Hepatocyte (in vitro differentiated cells): ENCODE measurements at places on chromosomes 5 and 9.

DNA sequence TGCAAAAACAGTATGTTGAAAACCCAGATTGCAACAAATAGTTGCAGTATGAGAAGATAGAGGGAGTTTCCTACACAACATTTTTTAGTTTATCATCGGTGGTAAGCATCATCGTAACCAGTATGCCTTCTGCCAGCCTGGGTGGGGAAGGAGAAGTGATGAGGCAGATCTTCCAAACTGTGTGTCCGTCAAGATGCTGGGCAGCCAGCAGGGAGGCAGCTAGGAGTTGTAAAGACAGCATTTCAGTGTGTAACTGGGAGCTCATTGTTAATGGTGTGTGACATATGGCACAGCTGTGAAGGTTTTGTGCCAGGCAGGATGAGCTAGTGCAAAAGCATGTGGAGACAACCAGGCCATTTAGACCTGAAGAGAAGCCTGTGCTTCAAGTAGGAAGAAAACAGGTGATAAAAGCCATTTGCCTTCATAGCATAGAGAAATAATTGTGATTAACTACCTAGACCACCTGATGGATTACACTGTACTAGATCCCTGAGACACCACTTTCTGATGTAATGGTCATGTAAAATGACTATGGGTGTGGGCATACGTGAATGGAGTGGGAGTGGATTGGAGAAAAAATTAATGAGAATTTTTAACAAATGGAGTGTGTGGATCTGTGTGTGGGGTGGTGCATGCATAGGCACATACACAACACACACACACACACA lies 347.0 kb upstream of the ADAMTSL1 start:
- no peak for DNase-seq

DNA sequence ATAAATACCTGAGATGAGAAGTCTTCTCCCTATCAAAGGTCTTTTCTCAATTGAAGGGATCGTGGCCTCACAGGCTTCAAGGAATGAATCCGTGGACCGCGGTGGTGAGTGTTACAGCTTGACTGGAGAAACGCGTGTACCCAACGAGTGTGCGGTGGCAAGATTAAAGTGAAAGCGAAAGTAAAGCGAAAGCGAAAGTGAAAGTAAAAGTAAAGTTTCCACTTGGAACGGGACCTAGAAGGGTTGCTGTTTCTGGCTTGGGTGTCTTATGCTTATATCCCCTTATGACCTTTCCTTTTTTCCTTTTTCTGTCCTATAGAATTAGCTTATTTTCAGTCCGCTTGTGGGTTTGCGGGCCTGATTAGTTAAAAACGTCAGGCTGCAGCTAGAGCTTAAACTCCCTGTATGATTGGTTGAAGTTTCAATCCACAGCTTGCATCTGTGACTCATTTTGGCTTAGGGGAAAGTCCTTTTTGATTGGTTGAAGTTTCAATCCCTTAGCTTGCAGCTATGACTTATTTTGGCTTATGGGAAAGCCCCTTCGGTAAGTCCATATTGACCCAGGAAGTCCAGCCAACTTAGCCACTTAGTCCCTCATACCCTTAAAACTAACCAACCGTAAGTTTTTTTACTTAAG lies 924.3 kb upstream of the CDH10 start:
- no peak for DNase-seq

GRCh38 chr9:133826289-133827085 lies 88.3 kb upstream of the SARDH start:
- DNase-seq: no peak

DNA sequence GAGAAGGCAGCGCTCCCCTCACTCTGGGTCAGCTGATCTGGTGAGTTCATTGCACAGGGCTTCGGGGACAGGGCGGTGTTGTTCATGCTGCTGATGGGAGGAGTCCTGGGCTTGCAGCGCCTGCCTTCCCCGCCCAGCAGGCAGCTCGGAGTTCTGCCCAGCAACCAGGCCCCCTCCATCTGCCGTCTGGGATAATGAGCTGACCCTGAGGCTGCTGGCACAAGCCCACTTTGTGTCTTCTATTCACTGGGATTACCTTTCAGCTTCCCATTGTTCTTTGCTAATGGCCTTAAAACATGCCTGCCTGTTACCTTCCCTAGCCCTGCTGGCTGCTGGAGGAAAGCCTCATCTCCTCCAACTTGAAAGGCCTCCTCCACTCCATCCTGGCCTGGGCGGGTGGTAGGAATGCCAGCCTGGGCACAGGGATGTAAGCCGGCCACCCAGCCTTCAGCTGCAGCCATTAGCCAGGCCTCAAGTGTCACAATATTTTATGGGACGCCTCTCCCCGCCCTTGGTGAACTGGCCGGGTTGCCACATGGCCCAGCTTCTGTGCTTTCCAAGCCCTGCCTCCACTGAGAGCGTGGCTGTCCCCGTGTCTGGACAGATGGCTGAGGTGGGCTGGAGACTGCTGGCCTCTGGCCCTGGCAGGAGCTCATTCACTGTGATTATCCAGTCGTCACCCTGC lies 70.4 kb downstream of the GADD45G start:
- peak; percentile 79 for DNase-seq

DNA sequence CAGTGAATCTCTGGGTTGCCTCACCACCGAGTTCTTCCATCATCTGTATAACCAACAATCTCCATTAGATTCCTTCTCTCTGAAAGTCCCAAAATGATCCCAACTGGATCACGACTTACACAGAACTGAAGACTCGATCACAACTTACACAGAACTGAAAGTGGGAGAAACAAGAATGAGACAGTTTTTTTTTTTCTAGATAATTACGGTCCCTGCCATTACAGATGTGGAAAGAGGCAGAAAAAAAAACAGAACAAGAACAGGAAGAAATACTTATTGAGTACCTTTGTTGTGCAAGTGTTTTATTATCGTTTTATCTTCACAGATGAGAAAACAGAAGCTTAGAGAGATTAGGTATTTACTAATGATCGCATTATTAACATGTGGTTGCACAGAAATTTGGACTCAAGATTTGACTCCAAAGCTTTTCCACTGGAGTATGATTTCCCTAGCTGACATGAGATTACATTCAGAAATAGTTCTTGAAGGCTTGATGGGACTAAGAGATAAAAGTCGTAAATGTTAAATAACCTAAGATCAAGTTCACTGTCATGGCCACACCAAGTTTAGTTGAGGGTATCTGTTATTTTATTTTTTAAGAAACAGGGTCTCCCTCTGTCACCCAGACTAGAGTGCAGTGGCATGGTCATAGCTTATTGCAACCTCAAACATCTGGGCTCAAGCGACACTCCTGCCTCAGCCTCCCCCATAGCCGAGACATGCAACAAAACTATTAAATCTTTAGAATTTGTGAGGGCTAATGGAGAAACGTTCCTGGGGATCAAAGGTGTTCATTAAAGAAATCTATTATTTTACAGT lies 8.9 kb downstream of the PLK2 start:
- DNase-seq: no peak

GRCh38 chr9:92608241-92608908 lies 61.6 kb downstream of the IPPK start:
- DNase-seq: no peak

GRCh38 chr9:130549093-130549735 lies 30.2 kb upstream of the FUBP3 start:
- DNase-seq: no peak

- no peak for DNase-seq
Observed at GRCh38 chr5:178203670-178204181, 607 bp upstream of the HNRNPAB start.

DNA sequence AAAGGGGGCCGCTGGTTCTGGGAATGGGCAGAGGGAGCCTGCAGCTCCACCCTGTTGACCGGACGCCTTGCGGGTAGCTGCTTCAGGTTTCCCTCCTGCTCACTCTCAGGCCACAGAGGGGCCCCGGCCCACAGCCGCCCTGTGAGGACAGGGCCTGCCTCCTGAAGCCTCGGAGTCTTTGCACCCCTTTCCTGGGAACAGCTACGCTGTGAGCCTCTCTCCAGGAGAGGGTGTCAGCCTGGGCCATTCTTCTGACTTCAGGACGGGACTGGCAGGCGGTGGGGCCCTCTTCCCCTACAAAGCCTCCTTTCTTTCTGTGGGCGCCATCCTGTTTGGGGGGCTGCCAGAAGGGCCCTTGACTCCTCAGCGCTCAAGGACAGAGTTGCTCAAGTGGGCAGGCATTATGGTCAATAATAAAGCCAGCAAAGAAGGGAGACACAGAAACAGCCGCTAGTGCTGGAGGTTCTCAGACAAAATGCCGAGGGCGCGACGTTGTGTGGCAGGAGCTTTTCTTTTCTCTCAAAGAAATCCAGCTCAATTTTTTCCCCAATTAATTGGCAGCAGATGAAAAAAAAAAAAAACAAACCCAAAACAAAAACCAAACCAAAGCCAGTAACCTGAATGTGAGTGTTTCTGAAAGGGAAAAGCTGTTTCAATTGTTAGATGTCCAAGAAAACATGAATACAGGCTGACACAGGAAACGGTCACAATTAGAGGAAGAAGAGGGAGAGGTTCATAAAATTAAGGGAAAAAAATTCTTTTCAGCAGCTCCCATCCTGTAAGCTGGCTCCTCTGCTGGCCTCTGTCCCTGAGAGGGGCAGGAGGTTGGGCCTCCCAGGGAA lies 12.8 kb upstream of the SLC25A51 start:
- no peak for DNase-seq

DNA sequence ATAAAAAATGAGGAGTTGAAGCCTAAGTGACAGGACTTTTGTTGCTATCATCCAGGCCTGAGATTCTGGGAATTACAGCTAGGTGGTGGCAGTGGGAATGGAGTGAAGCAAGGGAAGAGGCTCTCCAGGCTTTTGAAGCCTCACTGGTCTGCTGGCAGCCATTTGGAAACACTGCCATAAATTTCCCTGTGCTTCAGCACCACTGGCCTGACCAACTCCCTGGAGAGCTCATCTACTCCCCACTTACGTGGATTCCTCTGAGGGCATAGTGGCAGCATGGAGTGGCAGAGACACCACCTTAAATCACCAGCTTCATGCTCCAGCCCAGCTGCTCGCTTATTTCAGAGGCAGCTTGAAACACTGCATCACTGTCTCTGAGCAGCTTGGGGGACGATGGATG lies 518.2 kb downstream of the TLR4 start:
- DNase-seq: peak; percentile 20

DNA sequence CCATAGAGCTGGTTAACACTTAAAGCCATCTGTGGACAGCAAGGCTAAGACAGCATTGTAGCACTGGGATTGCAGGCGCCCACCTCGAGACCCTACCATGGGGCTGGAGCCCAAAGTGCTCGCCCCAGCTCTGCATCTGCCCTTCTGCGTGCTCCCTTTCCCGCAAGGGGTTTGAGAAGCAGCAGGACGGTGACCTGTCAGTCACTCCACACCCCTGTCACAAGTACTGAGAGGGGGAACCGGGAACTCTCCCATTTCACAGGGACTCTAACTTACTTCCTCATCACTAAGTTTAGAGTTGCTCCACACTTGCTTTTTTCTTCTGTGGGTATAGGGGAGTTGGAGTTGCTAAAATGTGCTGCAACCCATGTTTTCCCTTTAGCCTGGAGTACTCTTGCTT lies 273.2 kb downstream of the SMARCA2 start:
- DNase-seq: no peak

DNA sequence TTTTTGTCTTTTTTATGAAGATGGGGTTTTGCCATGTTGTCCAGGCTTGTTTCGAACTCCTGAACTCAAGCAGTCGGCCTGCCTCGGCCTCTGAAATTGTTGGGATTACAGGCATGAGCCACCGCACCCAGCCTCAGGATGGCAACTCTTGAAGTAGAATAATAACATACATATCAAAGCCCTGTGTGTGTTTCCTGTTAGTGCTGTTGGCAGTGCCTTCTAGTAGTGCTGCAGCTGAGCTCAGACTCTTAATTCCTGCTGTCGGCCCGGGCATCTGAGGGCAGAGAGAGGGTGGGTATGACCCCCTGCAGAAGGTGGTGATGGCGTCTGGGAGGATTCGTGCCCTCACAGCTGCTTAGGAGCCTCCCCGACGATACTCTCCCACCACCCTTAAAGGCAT lies 227.2 kb downstream of the PDZD2 start:
- DNase-seq: no peak

- no peak for DNase-seq
Observed at GRCh38 chr5:11062397-11062796, 301.4 kb upstream of the DAP start.

GRCh38 chr5:135140446-135141204 lies 106.6 kb upstream of the PITX1 start:
- DNase-seq: peak; percentile 41

DNA sequence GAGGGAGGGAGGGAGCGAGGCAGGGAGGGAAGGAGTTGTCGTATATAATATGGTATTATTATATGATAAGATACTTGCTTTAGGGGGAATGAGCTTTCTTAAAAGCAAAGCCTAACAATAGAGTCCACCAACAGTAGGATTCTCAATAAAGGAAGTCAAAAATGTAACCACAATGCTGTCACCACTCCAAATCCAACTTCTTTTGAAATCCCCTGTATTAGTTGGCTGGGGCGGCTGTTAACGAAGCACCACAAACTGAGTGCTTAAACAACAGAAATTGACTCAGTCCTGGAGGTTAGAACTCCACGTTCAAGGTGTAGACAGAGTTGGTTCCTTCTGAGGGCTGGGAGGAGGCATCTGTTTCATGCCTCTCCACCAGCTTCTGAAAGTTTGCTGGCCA lies 23.1 kb downstream of the GAS1 start:
- DNase-seq: no peak

DNA sequence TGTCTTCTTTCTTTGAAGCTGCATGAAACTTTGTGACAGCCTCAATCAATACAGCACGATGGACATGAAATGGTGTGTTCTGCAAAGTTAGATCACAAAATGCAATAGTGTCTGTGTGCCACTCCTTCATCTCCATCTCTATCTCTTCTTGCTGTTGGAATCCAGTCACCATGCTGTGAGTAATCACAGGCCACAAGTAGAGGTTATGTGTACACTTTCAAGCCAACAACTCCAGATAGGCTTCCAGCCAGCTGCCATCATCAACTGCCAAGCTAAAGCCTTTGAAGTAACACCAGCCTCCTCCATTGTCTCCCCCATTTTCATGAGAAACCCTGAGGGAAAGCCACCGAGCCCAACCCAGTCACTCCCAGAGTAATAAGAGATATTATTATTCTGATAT lies 360.6 kb downstream of the PTPRD start:
- DNase-seq: peak; percentile 11

GRCh38 chr9:128528445-128529160 lies 23.8 kb upstream of the SPTAN1 start:
- DNase-seq: no peak

DNA sequence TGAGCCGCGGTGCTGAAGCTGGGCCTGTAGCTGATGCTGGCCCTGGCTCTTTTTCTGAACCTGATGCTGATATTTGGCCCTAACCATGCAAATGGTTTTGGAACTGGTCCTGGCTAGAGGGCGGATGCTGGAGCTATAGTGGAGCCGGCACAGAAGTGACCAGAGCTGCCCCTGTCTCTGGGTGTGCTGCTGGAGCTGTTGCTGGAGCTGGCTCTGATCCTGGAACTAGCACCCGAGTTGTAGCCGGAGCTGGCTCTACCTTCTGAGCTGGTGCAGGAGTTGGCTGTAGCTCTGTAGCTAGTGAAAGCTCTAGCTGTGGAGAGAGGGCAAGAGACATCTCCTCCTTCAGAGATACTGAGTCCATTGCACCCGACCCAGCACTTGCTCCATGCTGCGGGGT lies 12.8 kb downstream of the LCN10 start:
- no peak for DNase-seq
